ENCODE measurements at places on chromosomes 11 and 22. TPM values are rescaled to one million over a fixed set of nuclear protein-coding genes. Genes with fewer than 3 reads are reported as not detected.

GRCh38 chr11:113505541-113506375 is 30.6 kb upstream of the DRD2 start:
- peak; percentile 33 for DNase-seq

DNA sequence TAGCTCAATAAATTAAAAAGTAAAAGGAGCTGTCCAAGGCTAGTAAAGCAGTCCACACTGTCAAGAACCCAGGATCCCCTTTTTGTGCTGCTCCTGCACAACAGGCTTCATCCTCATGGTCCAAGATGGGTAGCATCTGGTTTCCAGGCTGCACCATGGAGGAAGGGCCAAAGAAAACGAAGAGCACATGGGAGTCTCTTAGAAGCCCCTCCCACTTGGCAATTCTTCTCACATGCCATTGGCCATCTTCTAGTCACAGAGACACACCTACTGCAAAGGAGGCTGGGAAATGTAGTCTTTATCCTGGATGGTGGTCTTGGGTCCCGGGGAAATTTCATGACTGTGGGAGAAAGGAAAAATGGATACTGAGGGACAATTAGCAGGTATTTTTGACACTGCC is 37.8 kb downstream of the PRR5L start:
- DNase-seq: no peak

- no peak for DNase-seq
Observed at GRCh38 chr11:36848660-36849059, 250.6 kb upstream of the RAG2 start.

DNA sequence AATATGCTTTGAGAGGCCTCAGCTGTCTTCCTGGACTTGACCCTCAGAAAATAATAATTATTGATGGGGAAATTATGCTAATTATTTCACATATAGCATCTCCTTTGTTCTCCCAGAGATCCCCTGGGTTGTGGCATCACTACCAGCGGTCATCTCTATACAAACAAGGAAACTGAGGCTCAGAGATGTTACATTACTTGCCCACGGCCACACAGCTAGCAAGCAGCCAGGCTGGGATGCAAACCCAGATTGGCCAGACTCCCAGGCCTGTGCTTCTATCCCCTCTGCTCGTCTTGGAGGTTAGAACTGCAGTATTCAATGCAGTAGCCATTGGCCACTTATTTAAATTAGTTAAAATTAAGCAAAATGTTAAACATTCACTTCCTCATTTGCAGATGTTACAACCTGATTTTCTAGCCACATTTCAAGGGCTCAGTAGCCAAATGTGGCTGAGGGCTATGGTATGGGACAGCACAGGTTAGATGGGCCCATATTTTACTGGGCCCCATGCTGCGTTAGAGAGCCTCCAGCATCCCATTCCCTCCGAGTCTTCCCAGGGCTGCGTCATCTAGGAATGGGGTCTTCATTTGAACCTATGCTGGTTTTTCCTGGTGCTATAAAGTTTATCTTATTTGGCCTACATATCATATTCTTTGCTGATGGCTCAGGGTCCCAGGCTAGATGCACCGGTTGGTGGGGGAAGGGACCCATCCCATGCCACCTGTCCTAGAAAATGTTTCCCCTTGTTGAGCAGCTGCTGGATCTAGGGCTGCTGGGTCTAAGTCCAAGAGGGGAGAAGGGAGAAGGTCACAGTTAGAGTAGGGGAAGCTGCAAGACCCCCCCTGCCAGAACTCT is 2.2 kb downstream of the SLC35C1 start:
- DNase-seq: no peak

GRCh38 chr11:132792341-132793140 is 739.8 kb downstream of the OPCML start:
- DNase-seq: no peak

GRCh38 chr11:108734956-108735559 is 70.2 kb downstream of the DDX10 start:
- DNase-seq: no peak

DRAP1 gene
- total RNA-seq: 225 TPM

Measured in epithelial cell of proximal tubule (primary cell).